Cerebellar nuclear complex (tissue), 1 donor: ENCODE measurements at places on chromosomes 12 and 14.

DNA sequence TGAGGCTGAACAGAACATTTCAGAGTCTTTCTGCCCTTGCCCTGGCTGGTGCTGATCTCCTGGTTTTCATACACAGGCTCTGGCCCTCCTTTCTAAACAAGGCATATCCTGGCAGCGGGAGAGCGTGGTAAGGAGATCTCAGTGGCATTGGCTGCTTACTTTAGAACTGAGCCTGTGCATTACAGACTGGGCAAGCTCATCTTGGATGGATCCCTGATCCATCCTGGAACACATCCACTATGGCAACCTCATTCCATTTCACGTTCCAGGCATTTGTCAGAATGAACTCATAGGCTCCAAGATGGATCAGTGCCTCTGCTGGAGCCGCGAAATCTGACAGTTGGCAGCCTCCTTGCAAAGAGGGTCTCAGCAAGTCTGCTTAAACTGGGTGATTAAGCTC lies 224.5 kb upstream of the PELI2 start:
- peak; percentile 64 for DNase-seq

- DNase-seq, result no peak
Measured at GRCh38 chr14:30553311-30553989, 5.5 kb upstream of the G2E3 start.

DNA sequence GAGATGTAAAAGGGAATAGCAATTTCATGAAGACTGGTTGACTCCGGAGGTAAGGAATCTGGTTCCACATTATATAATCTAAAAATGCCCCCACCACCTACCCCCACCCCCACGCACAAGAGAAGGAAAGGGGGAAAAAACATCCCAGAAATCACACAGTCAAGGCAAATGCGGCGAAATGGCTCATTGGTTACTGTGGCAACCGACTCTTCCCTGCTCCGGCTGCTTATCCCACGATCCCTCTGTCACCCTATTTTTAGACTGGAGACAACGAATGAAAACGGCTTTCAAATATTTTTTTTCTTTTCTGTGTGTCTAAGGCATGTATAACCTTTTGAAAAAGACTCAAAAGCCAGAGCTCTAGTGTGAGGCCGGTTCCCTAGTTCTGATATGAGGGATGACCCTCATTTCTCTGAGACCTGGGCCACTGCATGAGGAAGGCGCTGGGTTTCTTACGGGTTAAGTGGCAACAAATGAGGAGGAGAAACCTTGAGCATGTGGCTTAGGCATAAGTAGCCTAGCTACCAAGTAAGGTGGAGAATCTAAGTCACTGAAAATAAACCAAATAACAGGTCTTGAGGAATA lies 148.3 kb upstream of the GRIN2B start:
- DNase-seq, result no peak

DNA sequence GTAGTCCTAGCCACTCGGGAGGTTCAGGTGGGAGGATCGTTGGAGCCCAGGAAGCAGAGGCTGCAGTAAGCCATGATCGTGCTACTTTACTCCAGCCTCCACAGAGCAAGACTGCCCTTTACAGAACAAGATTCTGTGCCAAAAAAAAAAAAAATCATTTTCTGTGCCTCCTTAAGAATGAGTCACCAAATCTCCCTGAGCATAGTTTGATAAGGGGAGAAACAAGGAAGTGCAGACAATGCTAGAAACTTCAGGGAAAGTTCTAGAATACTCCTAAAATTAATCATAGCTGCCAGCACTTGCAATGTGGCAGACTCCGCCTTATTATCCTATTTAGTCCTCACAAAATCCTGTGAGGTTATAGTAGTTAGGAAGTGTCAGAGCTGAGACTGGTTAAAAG lies 74.5 kb downstream of the KCNK10 start:
- DNase-seq, result no peak

DNA sequence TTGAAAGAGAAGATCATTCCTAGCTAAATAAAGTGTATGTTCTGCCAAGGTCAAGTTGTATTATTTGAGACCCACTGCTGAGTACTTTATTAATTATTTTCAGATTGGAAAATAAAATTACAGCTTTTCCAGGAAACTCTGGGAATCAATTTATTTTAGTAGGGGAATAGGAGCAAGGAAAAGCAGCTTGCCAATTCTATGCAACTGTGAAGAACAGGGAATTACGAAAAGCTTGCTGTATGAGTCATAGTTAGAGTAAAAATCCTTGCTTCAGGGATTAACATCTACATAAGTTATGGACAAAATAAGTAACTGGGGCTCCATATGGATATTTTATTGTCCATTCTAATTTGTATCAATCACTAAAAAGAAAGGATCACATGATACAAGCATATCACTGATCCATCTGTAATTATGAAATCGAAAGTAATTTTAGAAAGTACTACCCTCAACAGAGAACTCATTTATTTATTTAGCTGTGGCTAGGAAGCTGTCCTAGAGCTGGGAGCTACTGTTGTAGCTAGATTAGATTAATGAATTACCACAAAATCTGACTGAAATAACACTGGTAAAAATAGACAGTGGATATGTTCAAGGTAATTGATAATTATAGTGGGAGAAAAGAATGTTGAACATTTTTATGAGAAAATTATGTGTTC lies 303.5 kb upstream of the NPAS3 start:
- DNase-seq, result no peak

DNA sequence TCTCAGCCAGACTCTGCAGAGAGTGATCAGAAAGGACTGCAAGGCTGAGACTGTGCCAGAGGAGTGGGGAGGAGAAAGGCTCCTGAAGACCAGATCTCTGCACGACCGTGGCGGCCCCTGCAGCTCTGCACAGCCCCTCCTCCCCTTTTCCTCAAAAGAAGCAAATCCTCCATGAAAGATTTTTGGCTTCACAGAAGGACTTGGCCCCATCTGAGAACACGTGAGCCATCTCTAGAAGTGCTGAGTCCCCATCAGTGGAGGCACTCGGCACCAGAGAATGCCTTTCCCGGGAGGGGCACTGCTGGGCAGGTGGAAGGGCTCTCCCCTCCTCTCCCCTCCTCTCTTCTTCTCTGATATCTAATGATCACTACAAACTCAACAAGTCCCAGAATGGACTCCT lies 6.8 kb downstream of the FIGNL2 start:
- DNase-seq, result no peak

- no peak for DNase-seq
Measured at GRCh38 chr12:69068448-69068847, 135.5 kb upstream of the CPM start.

GRCh38 chr14:69571449-69572029 lies 3.1 kb downstream of the CCDC177 start:
- no peak for DNase-seq

DNA sequence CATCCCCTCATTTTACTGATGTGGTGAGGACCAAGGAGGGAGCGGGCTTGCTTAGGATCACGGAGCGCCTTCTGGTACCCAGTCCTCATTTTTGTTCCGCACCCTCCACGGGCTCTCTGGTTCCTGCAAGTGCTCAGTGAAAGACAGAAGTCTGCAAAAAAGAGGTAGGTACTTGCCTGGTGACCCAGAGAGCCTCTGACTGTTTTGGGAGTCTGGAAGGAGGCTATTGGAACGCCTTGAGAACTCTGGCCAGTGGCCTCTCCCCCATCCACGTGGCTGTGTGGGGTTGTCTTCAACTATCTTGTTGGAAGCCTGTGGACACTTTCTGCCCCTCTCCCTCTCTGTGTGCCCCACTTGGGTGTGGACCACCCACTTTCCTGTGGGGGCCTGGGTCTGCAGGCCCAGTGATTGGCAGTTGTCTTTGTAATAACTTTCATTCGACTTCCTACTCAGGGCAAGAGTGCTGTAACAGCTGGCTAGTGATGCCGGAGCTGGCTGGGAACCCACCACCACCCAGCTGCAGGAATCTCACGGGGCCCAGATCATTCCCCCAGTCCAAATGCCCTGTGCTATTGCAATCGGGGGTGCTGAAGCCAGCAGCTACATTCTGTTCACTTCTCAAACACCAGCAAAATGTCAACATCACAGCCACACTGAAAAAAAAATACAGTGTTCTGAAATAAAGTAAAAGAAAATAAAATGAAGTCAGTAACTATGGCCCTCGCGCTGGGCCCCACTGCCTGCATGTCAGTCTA lies 122.8 kb downstream of the PRMT8 start:
- no peak for DNase-seq

DNA sequence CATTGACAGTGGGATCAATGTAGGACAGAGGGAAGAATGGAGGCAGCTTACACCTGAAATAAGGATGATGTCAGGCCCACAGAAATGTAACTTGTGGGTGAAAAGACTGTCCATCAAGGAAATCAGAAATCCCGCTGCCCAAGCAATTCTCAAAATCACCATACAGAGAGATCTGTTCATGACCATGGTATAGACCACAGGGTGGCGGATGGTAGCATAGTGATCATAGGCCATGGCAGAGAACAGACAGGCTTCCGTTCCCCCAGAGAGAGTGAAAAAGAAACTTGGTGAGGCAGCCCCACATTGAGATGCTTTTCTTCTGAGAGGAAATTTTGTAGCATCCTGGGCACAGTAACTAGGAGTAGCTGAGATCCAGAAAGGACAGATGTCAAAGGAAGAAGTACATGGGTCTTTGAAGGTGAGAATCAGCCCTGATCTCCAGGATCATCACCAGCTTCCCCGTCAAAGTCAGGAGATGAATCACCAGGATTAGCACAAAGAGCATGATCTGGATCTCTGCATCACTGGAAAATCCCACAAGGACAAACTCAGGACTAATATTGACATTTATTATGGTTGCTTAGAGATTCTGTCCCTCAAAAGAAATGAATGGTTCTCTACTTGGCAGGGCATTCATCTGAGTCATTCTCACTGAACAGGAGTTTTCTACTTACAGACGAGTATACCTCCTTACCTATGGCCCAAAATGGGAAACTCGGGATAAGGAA lies 5.5 kb upstream of the ZNF641 start:
- DNase-seq, result no peak

DNA sequence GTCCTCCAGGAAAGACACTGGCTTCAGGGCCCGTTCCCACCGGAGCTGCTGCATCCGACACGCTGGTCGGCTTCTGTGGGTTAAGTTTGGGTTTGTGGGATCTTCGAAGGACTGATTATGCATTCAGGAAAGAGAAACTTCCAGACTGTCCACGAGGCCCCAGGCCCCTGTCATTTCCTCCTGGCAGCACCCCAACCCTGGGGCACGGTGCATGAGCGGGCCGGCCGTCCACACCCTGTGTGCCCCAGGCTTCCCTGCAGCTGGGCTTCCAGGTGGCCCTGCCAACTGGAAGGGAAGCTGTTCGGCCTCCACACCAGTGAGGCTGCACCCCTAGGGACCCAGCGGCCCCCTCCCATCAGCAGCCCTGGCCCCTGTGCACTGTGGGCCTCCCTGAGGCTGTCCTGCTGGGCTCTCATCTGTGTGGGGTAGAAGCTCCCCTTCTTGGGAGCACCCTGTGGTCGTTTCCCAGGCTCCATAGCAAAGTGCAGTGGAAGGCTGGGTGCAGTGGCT lies 9.3 kb upstream of the FBRSL1 start:
- no peak for DNase-seq

- no peak for DNase-seq
Measured at GRCh38 chr12:114193474-114193873, 212.5 kb downstream of the TBX5 start.

GRCh38 chr12:128318946-128319345 lies 52.0 kb downstream of the TMEM132C start:
- DNase-seq, result no peak

DNA sequence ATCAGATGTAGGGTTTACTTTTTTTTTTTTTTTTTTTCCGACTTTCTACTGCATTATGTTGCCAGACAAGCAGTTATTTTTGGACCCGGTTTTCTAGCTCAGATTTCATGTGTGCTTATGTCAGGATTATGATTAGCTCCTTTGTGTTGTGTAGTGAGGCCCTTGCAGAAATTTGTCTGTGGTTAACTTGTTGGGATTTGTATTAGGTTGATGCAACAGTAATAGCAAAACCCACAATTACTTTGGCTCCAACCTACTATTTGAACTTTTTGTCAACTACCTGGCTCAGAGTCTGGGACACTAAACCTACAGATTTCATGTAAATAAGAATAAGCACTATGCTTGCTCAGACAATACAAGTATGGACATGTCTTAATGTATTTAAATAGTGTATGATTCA lies 44.1 kb upstream of the KCNJ8 start:
- DNase-seq, result no peak
